ENCODE measurements at places on chromosomes 1 and 21.

DNA sequence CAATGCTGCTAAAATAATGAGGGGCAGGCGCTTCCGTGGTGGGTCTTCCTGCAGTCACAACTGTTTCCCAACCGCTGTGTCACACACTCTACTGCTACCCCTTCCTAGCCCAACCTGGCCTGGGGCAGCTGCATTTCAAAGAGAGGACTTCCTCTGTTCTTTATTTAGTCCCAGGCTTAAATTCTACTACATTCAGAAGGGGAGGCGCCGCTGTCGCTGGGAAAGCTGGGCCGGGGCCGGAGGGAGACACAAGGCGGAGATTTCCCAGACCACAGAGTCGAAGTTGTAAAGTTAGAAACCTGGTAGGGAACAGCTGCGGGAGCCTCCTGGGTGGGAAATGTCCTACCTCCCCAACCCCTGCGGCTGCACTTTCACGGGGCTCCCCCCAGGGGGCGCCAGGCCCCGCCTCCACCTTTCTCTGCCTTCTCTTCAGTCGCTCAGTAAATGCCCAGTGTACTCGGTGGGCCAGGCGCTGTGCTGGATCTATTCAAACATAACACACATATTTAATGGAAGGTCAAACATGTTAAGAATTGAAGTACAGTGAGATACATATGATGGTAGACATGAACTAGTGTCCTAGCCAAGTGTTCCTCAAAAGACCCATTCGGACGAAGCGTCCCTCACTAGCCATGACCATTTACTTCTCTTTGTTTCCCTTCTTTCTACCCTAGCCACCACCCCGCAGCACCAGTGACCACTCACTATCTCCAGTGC lies 23.1 kb downstream of the DYRK3 start:
- DNase-seq = peak; percentile 30

- DNase-seq = no peak
These were observed 195.8 kb upstream of the ETV3 start for GRCh38 chr1:157334041-157334440.

DNA sequence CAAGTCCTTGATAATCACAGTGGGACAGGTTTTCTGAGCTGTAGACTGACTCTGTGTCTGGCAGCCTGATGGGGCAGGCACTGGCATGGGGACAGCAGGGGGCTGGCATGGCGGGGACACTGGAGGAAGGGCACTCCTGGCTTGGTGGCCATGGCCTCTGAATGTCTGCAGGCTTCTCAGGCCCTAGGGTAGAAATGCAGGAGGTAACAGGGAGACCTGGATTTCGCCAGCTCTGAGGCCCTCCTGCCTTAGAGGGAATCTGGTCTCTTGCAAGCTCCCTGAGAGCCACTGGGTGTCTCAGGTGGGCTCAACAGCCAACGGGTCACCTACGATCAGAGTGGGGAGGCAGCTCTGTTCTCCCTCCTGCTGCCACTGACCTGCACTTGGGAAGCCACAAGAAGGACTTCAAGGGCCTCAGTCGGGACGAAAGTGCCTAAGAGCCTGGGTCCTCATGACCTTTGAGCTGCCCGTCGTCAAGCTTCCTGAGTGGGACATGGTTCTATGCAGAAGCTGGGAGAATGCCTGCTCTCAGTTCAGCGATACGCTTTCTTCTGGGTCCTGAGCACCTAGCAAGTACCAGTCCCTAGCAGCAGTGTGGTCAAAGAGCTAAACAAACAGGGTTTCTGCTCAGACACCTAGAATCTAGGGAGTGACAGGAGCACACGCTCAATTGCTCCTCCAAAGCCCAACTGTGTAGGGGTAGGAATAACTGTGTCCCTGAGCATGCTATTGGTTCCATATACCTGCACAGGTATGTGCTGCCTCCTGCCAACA lies 569.0 kb downstream of the PTPRU start:
- no peak for DNase-seq

- DNase-seq = no peak
These were observed 136.5 kb upstream of the KCNK1 start for GRCh38 chr1:233477359-233477758.

DNA sequence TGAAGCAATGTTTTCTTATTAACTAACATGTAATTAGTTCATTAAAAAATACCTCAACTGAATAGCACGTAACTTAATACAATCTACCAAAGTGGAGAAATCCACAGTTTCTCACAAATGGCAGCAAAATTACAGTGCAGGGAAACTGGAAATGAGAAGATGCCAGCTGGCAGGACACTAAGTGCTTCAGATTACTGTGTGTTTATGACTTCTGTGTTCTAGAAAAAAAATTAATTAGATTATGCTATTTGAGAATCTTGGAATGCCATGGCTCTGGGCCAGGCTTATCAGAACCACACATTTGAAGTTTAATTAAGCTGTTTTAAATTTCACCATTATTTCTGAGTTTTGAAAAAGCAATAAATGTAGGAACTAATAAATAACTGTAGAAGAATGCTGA lies 357.6 kb downstream of the TGFB2 start:
- DNase-seq = no peak

DNA sequence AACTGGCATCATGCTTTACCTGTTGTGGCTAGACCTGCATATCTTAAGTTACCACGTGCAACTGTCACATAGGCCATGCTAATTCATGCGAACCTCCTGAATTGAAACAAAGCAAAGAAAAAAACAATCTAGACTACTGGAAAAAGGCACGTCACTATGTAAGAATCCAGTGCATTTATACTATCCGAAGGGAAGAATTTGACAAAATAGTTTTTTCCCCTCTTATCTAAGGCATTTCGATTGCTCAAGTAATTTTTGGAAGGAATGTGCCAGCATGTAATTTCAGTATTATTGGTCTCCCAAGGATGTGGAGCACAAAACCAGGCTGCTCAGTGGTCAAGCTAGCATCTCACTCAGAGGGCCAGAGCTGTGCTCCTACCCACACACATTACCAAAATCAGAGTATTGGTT lies 31.5 kb upstream of the C1orf198 start:
- no peak for DNase-seq

All from stimulated activated CD8-positive, alpha-beta memory T cell treated with anti-CD3 and anti-CD28 coated beads, Interleukin-2, amount 100 ng/mL, for 1 hour (primary cell).